ENCODE measurements at places on chromosomes 16 and 17. TPM values are rescaled to one million over a fixed set of nuclear protein-coding genes. Genes with fewer than 3 reads are reported as not detected.

DNA sequence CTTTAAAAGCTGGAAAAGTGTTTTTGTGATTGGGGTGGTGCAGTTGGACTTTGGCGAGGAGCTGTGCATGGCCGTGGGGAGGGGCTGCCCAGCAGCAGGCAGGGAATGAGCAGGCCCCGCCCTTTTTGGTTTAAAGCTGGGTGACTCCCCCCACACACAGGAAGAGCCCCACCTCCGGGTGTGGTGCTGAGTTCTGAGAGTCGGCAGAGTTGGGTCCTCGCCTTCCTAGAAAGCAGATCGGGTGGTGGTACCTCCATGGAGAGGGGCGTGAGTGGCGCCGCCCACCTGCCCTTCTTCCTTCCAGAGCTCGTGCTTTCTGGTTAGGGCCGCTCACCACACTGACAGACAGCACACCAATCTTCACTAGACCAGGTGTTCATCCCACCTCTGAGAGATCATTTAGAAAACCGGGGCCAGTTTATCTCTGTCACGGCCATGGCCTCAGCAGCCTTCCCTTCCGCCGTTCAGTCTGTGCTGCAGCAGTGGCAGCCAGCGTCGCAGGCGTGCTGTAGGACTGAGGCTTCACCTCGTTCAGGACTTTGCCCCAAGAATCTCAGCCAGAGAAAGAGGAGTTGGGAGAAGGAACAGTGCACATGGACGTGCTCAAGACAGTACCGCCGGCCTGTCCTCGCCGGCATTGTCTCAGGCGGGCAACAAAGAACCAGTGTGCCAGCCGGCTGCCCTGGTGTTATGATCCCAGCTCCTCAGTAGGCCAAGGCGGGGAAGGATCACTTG is 144.0 kb upstream of the CHMP6 start:
- no peak for DNase-seq
- H3K4me3 ChIP-seq = no peak overlapping the region
- no peak overlapping the region for H3K27ac ChIP-seq

- H3K4me1 ChIP-seq = peaks cover 4% of the 10 kb centered on the region
- H3K27ac ChIP-seq = no peak overlapping the region
- no peaks in the 10 kb centered on the region for H3K27me3 ChIP-seq
- DNase-seq = no peak
- H3K4me3 ChIP-seq = no peak overlapping the region
Measured at GRCh38 chr17:77006971-77007649, 133.7 kb upstream of the SEC14L1 start.

GRCh38 chr17:48416971-48417370 is 13.0 kb downstream of the SKAP1 start:
- no peaks in the 10 kb centered on the region for H3K27me3 ChIP-seq
- DNase-seq = no peak
- no peak overlapping the region for H3K27ac ChIP-seq

GRCh38 chr17:9696279-9697044 is 51.1 kb downstream of the USP43 start:
- H3K27me3 ChIP-seq = no peaks in the 10 kb centered on the region
- no peaks in the 10 kb centered on the region for H3K36me3 ChIP-seq
- no peak overlapping the region for H3K27ac ChIP-seq
- H3K4me1 ChIP-seq = no peaks in the 10 kb centered on the region
- no peak for DNase-seq

- H3K4me3 ChIP-seq = no peak overlapping the region
- H3K27ac ChIP-seq = no peak overlapping the region
- no peaks in the 10 kb centered on the region for H3K27me3 ChIP-seq
- DNase-seq = no peak
- H3K4me1 ChIP-seq = peaks cover 30% of the 10 kb centered on the region
- H3K36me3 ChIP-seq = no peaks in the 10 kb centered on the region
Measured at GRCh38 chr17:40486522-40487370, 14.7 kb downstream of the TNS4 start.

- H3K27me3 ChIP-seq = no peaks in the 10 kb centered on the region
- no peak for DNase-seq
Measured at GRCh38 chr16:87860553-87861299, 8.6 kb downstream of the SLC7A5 start.

DNA sequence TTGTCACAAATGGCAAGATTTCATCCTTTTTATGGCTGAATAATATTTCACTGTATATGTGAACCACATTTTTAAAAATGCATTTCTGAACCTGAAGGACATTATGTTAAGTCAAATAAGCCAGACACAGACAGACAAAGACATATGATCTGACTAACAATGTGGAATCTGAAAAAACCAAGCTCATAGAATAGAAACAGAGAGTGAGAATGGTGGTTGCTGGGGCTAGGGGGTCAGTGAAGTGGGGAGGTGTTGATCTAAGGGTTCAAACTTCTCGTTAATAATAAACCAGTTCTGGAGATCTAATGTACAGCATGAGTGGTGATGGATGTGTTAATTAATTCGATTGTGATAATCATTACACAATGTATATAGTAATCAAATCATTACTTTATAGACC is 475.1 kb downstream of the WWOX start:
- no peak overlapping the region for H3K4me3 ChIP-seq
- no peak overlapping the region for H3K27ac ChIP-seq
- peaks cover 18% of the 10 kb centered on the region for H3K4me1 ChIP-seq
- H3K27me3 ChIP-seq = no peaks in the 10 kb centered on the region
- DNase-seq = no peak
- no peaks in the 10 kb centered on the region for H3K36me3 ChIP-seq

Gene KAT7
- 35.7 TPM for polyA plus RNA-seq

Gene DNASE1L2
- 1.6 TPM for polyA plus RNA-seq

Gene ZNF18
- 10.8 TPM for polyA plus RNA-seq

Gene RHOT1
- polyA plus RNA-seq = 21.7 TPM

Gene ABCC12
- polyA plus RNA-seq = not detected

Gene BRICD5
- 16.8 TPM for polyA plus RNA-seq

Data from B cell (primary cell).